ENCODE measurements at places on chromosomes 16 and 17.

DNA sequence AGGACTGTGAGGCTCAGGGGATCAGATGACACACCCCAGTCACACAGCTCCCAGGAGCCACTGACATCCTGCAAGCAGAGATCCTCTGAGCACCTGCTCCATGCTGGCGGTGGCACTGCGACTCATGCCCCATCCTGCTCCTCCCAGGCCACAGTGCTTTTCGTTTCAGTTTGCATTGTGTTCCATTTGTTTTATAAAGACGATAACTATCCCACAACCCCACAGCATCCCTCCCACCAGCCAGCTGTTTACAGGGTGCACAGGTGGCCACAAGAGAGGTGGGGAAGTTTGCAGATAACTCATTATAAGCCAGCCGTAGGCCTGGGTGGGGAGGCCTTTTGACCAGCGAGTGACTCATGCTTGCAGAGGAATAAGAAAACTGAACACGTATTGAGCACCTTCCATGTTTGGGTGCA lies 28.2 kb downstream of the BCO1 start:
- DNase-seq: no peak

GRCh38 chr17:64152428-64153125 lies 22.6 kb upstream of the ERN1 start:
- no peak for DNase-seq

GRCh38 chr17:3669085-3669347 lies 404 bp downstream of the EMC6 start:
- no peak for DNase-seq

DNA sequence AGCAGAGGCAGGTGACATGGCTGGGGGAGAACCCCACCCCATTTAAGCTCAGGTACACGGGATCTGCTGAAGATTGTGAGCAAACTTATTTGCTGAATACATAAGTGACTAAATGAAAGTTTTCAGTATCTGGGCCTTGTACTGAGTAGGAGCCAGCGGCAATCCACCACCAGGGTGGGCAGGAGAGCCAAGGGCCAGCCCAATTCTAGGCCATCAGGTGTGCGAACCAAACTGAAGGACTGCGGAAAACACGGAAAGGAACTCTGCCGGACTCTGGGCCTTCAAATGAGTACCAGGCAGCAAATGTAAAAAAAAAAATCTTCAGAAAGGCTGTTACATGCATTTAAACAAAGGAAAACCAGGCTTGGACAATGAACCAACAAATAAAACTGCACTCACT lies 19.7 kb downstream of the ARHGAP17 start:
- no peak for DNase-seq

DNA sequence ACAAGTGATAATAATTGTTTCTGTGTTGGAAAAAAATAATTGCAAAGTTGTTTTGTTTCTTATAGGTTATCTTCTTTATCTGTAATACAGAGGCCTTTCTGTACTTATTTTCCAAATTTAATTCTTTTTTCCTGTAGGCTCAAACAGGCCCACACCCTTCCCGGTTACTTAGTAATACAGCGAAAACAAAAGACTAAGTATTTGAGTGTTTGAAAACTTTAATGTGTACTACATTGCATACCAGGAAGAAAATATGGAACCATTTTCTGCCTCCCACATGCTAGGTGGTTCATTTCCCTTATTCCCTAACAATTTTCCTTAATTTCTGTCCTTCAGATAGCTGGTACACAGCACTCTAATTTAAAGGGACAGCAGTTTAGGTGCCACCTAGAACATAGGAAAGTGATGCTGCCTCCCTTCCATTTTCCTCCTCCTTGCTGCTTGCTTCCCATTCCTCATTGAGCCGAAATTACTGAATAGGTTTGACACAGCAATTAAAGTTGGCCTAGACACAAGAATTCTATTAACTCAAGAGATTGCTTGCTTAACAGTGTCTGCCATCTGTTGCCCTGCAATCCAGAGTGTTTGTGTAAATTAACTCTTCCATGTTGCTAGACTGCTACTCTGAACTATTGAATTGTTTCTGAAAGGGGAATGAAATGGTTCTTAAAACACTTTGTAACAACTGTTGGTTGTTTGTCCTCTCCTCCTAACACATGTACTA lies 24.2 kb downstream of the CYB5B start:
- DNase-seq: no peak

Measured in CD4-positive, alpha-beta T cell treated with Interleukin-21 for 1 hour (primary cell).